ENCODE measurements at places on chromosomes 3 and 15.

DNA sequence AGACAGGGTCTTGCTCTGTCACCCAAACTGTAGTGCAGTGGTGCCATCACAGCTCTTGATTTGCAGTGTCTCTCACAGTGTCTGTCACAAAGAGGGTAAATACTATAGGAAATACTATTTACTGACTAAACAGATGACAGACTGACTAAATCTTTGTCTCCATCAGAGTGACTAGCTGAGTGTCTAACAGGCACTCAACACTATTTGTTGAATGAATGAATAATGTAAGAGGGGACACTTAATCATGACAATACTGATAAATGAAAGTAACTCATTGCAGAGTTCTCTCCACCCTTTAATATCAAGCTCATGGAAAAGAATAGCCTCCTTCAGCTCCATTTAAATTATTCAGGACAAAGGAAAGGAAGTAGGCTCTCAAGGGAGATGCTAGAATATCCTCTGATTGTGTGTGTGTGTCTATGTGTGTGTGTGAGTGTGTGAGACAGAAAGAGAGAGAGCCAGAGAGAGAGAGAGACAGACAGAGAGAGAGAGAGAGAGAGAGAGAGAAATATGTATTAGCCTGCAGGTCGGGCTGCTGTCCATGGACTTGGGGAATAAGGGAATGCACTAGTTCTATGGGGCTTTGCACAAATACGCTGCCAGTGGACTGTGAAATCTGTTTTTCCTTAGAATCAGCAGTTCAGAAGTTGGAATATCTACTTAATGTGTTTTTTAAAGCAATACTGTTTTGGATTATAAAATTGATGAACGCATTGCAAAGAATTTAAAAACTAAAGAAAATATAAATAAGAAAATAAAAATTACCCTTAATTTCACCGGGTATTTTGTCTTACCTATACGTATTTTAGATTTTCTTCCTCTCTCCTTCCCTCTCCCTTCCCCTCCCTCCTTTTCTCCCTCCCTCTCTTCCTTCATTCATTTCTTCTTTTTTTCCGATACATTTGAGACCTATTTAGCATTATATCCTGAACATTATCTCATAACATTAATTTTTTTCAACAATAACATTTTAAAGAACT lies 132.9 kb upstream of the LRIG1 start:
- DNase-seq, result no peak

DNA sequence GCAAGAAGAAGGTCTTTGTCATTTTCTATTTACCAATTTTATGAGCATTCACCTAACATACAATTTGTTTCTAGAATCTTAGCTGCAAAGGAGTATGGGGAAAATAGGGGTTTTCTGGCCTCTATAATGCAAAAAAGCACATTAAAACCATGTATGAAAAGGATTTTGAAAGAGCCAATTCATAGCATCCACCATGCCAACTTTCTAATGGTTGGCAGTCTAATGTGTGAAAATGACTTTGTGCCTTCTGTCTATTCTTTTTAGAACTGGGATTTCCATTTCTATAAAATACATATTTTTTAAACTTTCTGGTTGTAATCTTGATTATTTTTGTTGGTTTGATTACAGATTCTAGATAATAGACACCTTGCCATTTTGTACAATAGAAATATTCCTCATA lies 333.7 kb upstream of the CNTN6 start:
- DNase-seq, result no peak

- no peak for DNase-seq
Observed at GRCh38 chr3:172087198-172087597, 47.8 kb downstream of the FNDC3B start.

GRCh38 chr15:86550075-86550474 lies 470.4 kb downstream of the AGBL1 start:
- DNase-seq, result no peak

DNA sequence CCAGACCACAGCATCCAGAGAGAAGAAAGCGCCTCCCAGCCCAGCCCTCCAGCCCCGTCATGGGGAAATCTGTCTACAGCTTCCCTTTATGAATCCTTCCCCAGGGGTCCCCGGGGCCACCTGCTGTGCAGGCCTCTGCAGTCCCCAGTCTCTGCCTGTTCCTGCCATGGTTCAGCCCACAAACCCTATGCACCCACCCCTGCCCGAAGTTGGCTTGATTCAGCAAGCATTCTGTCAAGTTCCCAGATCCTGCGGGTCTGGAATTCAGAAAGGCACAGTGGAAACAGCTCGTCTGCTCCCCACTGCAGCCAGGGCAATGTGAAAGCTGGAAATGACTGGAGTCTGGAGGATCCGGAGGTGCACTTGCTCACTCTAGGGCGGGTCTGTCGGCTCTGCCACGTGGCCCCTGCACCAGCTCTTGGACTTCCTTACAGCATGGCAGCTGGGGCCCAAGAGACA lies 2.9 kb upstream of the OCA2 start:
- no peak for DNase-seq
